ENCODE measurements at places on chromosomes 12 and 14. TPM values are rescaled to one million over a fixed set of nuclear protein-coding genes. Genes with fewer than 3 reads are reported as not detected.

GRCh38 chr14:70833884-70834283 lies 24.6 kb upstream of the MAP3K9 start:
- no peak overlapping the region for H3K4me3 ChIP-seq
- DNase-seq = no peak
- no peaks in the 10 kb centered on the region for H3K27me3 ChIP-seq
- H3K27ac ChIP-seq = no peak overlapping the region
- H3K36me3 ChIP-seq = no peaks in the 10 kb centered on the region

The SMIM41 gene
- 1.3 TPM for total RNA-seq

GRCh38 chr12:124804011-124804621 lies 59.5 kb downstream of the SCARB1 start:
- no peak overlapping the region for H3K4me3 ChIP-seq
- peak; percentile 63 for DNase-seq
- no peaks in the 10 kb centered on the region for H3K27me3 ChIP-seq
- H3K4me1 ChIP-seq = no peaks in the 10 kb centered on the region
- H3K36me3 ChIP-seq = no peaks in the 10 kb centered on the region

GRCh38 chr12:52225752-52226151 lies 7.3 kb upstream of the KRT7 start:
- no peak for DNase-seq
- no peak overlapping the region for H3K27ac ChIP-seq
- no peaks in the 10 kb centered on the region for H3K27me3 ChIP-seq
- H3K4me1 ChIP-seq = no peaks in the 10 kb centered on the region

DNA sequence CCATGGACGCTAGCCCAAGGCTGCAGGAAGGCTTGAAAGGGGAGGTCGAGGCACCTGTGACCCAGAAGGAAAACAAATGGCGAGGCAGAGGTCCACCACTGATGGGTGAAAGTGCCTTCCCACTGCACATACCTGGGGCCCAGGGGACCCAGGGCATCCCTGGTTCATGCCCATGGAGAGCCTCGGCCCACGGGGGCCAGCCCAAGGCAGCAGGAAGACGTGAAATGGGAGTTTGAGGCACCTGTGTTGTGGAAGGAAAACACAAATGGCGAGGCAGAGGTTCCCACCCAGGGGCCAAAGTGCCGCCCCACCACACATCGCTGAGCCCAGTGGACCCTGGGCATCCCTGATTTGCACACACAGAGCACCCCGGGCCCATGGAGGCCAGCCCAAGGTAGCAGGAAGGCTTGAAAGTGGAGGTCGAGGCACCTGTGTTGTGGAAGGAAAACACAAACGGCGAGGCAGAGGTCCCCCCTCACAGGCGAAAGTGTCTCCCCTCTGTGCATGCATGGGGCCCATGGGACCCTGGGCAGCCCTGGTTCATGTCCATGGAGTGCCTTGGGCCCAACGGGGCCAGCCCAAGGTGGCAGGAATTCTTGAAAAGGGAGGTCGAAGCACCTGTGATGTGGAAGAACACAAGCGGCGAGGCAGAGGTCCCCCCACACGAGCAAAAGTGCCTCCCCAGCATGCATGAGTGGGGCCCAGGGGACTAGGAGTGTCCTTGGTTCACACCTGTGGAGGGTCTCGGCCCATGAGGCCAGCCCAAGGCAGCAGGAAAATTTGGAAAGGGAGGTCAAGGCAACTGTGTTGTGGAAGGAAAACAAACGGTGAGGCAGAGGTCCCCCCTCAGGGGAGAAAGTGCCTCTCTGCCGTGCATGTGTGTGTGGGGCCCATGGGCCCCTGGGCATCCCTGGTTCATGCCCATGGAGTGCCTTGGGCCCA lies 383.3 kb downstream of the ALG10 start:
- H3K4me3 ChIP-seq = no peak overlapping the region
- H3K4me1 ChIP-seq = no peaks in the 10 kb centered on the region
- H3K27ac ChIP-seq = no peak overlapping the region

GRCh38 chr12:112342587-112342986 lies 39.6 kb downstream of the HECTD4 start:
- H3K4me1 ChIP-seq = no peaks in the 10 kb centered on the region
- DNase-seq = no peak
- no peak overlapping the region for H3K27ac ChIP-seq
- H3K4me3 ChIP-seq = no peak overlapping the region
- no peaks in the 10 kb centered on the region for H3K27me3 ChIP-seq
- H3K36me3 ChIP-seq = no peaks in the 10 kb centered on the region

The TNFAIP2 gene
- total RNA-seq = 60.0 TPM

DNA sequence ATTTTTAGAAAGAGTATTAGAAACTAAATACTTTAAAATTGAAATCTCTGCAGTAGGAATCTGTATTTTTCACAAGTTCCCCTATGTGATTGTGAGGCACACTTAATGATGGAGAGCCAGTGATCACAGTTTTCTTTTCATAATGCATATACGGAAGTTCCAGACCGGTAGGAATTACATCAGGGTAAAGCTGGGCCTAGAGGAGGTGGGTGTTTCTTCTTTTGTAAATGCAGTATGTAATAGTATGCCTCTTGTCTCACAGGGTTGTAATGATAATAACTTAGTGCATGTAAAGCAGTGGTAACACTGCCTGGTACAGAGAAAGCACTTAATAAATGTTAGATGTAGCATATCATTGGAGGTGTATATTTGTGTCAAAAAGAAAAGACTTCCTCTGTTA lies 57.2 kb upstream of the LRTM2 start:
- DNase-seq = no peak
- H3K27ac ChIP-seq = no peak overlapping the region
- no peaks in the 10 kb centered on the region for H3K36me3 ChIP-seq
- no peaks in the 10 kb centered on the region for H3K4me1 ChIP-seq
- no peaks in the 10 kb centered on the region for H3K27me3 ChIP-seq

DNA sequence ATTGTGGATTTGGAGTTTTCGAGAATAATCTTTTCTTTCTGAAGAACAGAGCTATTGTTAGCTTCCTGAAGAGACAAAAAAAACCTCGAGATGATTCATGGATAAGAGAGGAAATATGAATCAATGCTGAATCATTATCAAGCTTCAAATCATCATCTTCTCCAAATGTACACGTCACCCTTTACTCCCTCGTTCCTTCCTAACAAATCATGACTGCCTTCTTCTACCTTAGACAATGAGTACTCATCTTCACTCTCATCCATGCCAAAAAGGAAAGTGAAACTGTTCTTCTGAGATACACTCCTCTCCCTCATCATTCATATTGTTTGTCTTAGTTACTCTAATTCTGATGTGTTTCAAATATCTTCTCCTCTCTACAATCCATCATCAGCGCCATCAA lies 1115.8 kb upstream of the ATXN7L3B start:
- H3K4me1 ChIP-seq = no peaks in the 10 kb centered on the region
- H3K4me3 ChIP-seq = no peak overlapping the region
- no peaks in the 10 kb centered on the region for H3K27me3 ChIP-seq
- no peak overlapping the region for H3K27ac ChIP-seq
- H3K36me3 ChIP-seq = no peaks in the 10 kb centered on the region
- DNase-seq = no peak

DNA sequence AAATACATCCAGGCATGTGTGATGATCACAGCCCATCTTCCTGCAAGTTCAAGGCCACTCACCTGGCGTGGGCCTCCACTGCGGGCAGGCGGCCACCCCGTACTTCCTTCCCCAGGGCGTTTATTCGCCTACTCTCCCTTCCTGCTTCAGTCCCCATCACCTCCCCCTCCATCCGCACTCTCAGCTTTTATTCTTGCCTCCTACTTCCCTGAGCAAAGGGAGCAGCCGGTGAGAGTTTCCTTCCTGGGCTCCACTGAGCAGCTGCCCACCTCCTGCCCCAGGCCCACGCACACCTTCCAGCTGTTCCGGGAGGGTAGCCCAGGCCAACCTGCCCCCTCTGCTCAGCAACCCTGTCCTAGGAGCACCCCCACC lies 4.1 kb downstream of the CYP46A1 start:
- H3K36me3 ChIP-seq = no peaks in the 10 kb centered on the region
- H3K4me1 ChIP-seq = no peaks in the 10 kb centered on the region
- peak; percentile 13 for DNase-seq
- H3K4me3 ChIP-seq = no peak overlapping the region

The ZFHX2 gene
- total RNA-seq = 0.48 TPM

DNA sequence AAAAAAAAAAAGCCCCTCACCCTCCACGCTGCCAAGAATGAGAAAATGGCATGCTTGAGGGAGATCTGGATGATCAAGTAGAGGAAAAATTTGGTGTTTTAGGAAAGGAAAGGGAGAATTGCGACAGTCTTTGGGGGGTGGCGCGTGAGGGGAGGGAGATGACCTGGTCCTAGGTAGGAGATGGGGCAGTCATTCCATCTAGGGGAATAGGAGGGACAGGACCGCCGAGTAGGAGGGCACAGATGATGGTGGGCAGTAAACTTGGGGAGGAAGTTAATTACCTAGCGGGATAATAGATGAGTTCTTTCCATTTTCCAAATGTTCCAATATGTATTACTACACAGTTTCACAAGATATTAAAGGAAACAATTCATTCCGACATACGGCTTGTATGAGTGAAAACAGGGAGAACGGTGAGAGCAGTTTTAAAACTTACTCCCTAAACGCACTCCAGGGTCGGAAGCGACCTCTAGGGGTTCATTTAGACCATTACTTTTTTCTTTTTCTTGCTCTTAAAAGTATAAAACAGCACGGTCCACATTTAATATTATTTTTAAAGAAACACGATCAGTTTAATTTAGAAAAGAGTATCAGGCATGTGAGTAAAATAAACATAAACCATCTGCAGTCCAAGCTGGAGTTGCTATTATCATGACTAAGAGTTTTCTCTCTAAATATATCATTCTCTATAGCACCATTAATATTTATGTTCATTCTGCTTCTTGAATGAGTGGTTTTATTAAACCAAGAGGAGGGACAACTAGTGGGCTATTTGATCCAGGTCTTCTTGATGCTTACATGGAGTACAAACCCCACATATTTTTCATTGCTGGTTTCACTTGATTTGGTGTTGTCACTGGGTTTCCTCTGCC lies 3.0 kb upstream of the FNTB start:
- no peaks in the 10 kb centered on the region for H3K27me3 ChIP-seq
- no peak for DNase-seq
- no peaks in the 10 kb centered on the region for H3K4me1 ChIP-seq
- no peaks in the 10 kb centered on the region for H3K36me3 ChIP-seq
- H3K27ac ChIP-seq = no peak overlapping the region
- no peak overlapping the region for H3K4me3 ChIP-seq

The INHBC gene
- total RNA-seq = not detected

The BMP4 gene
- 17.0 TPM for total RNA-seq

DNA sequence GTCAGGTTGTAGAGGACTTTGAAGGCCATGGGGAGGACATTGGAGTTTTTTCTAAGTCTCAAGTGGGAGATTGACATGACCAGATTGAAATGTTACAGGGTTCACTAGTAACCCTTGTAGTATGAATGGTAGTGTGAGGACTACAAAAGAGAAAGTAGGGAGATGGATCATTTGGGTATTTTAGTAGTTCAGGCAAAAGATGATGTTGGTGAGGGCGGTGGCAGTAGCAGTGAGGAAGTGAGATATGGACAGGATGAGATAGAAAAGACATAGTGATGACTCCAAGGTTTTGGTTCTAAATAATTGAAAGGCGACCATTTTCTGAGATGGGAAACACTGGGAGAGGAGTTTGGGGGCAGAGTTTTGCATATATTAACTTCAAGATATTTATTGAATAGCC lies 94.2 kb upstream of the CNTN1 start:
- no peak for DNase-seq
- no peaks in the 10 kb centered on the region for H3K27me3 ChIP-seq
- no peaks in the 10 kb centered on the region for H3K4me1 ChIP-seq
- no peaks in the 10 kb centered on the region for H3K36me3 ChIP-seq

Measured in breast epithelium (tissue), 4 donors.